Ovary (tissue), 10 donors: ENCODE measurements at places on chromosomes 2 and 18. TPM values are rescaled to one million over a fixed set of nuclear protein-coding genes. Genes with fewer than 3 reads are reported as not detected.

EFHD1 gene
- total RNA-seq: 87.0 TPM

SCG2 gene
- total RNA-seq: 6.3 TPM

LAMA1 gene
- 2.6 TPM for total RNA-seq

TUBB8B gene
- total RNA-seq: 0.73 TPM

PDE11A gene
- 1.5 TPM for total RNA-seq

CDH7 gene
- total RNA-seq: under 0.01 TPM

SERPINB3 gene
- not detected for total RNA-seq

MEP1B gene
- not detected for total RNA-seq

PCARE gene
- total RNA-seq: 0.12 TPM

EML6 gene
- total RNA-seq: 0.57 TPM

CYS1 gene
- 14.2 TPM for total RNA-seq

NT5DC4 gene
- not detected for total RNA-seq

INHBB gene
- 4.3 TPM for total RNA-seq

- DNase-seq: no peak
- H3K27ac ChIP-seq: no peak overlapping the region
- no peak overlapping the region for H3K4me3 ChIP-seq
- H3K36me3 ChIP-seq: no peaks in the 10 kb centered on the region
These were observed 9.7 kb downstream of the IL1RN start for GRCh38 chr2:113136828-113137775.

- no peak overlapping the region for H3K4me3 ChIP-seq
- H3K27ac ChIP-seq: no peak overlapping the region
- H3K36me3 ChIP-seq: no peaks in the 10 kb centered on the region
- no peaks in the 10 kb centered on the region for H3K27me3 ChIP-seq
These were observed 55.1 kb upstream of the GCFC2 start for GRCh38 chr2:75765798-75766197.

DNA sequence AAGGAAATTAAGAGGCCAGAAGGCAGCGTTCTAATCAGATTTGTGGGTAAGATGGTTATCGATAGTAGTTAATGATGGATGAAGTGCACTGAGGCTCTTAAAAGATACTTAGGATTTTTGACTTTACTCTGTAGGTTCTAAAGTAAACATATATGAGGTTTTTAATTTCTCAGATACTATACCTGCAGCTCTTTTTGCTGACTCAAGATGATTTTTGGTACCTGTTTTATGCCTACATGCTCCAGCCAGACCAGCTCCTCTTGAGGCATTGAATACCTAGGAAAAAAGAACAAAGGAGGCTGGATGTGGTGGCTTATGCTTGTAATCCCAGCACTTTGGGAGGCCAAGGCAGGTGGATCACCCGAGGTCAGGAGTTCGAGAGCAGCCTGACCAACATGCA, 241.7 kb upstream of the FOSL2 start:
- no peak for DNase-seq
- no peak overlapping the region for H3K4me3 ChIP-seq
- H3K27me3 ChIP-seq: no peaks in the 10 kb centered on the region
- no peaks in the 10 kb centered on the region for H3K36me3 ChIP-seq

GRCh38 chr2:240655931-240656886, 26.5 kb downstream of the AQP12B start:
- H3K27ac ChIP-seq: no peak overlapping the region
- no peak overlapping the region for H3K4me3 ChIP-seq
- H3K27me3 ChIP-seq: no peaks in the 10 kb centered on the region
- H3K4me1 ChIP-seq: no peaks in the 10 kb centered on the region
- DNase-seq: no peak

- no peak overlapping the region for H3K4me3 ChIP-seq
- H3K4me1 ChIP-seq: peaks cover 7% of the 10 kb centered on the region
- DNase-seq: no peak
- H3K27me3 ChIP-seq: no peaks in the 10 kb centered on the region
These were observed 76.4 kb downstream of the AGAP1 start for GRCh38 chr2:235570256-235570655.

DNA sequence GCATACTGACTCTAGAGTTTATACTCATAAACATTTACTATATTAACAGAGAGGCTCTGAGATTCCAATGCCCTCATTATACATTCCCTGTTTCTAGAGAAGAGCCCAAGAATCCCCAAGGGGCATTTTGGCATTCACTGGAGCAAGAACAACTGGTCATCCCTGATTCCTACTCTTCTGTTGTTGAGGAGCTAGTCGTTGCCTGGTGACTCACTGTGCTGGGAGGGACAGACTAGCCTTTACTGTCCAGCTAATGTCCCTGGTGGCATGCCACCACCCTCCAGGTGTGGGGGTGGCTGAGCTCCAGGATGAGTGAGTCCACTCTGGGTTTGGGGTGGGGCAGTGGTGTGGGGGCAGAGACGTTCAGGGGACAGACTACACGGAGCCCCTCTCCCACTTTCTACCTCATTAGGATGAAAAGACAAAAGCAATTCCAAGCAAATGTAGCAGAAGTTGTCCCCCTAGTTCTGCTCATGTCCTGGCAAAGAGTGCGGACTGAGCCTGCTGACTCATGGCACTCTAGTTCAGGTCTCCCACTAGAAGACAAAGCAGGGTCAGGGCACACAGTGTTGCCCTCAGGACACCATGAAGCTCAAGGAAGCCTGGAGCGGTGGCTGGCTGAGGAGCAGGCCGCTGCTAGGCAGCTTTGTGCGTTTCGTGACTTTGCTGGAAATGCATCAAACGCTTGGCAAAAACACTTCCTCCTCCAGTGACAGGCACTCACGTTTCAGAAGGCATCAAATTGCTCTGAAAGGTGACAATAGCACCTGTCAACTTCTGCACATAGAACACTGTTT, 49.4 kb downstream of the RHOB start:
- no peaks in the 10 kb centered on the region for H3K27me3 ChIP-seq
- peaks cover 3% of the 10 kb centered on the region for H3K4me1 ChIP-seq
- no peak for DNase-seq
- H3K4me3 ChIP-seq: no peak overlapping the region
- no peak overlapping the region for H3K27ac ChIP-seq

- no peak for DNase-seq
- no peaks in the 10 kb centered on the region for H3K36me3 ChIP-seq
- no peaks in the 10 kb centered on the region for H3K27me3 ChIP-seq
- no peaks in the 10 kb centered on the region for H3K4me1 ChIP-seq
- no peak overlapping the region for H3K4me3 ChIP-seq
- H3K27ac ChIP-seq: no peak overlapping the region
These were observed 463.6 kb upstream of the SLC14A2 start for GRCh38 chr18:45151645-45152044.

DNA sequence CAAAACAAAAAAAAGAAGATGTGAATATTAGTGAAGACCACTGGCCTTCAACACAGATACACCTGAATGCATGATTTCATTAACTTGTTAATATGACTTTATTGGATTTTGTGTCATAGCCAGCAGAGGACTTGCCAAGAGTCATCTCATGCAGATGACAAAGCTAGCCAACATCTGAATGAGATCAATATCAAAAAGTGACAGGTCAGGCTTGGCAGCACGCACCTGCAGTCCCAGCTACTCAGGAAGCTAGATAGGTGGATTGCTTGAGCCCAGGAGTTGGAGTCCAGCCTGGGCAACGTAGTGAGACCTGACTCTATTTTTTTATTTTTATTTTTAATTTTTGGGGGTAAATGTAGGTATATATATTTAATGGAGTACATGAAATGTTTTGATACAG, 54.5 kb upstream of the TGIF1 start:
- no peak for DNase-seq
- H3K4me3 ChIP-seq: no peak overlapping the region
- H3K27me3 ChIP-seq: no peaks in the 10 kb centered on the region
- no peaks in the 10 kb centered on the region for H3K36me3 ChIP-seq

DNA sequence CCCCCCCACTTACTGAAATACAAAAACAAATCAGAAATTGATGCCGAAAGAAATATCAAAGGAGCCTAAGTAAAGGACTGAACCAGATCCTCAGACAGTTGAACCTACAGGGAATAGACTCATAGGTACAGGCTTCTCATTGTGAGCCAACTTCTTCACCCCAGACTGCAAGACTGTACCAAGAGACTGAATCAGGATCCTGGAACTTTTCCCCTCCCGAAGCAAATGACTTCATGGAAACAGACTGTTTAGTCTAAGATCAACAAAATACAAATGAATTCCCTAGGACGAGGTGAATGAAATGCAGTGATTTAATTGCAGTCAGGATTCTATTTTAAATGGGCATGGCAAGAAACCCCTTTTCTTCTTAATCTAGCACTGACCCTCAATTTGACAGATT, 53.6 kb upstream of the RNF152 start:
- H3K27ac ChIP-seq: no peak overlapping the region
- DNase-seq: no peak
- no peak overlapping the region for H3K4me3 ChIP-seq
- no peaks in the 10 kb centered on the region for H3K4me1 ChIP-seq

- H3K36me3 ChIP-seq: no peaks in the 10 kb centered on the region
- no peak overlapping the region for H3K4me3 ChIP-seq
- H3K4me1 ChIP-seq: no peaks in the 10 kb centered on the region
- H3K27ac ChIP-seq: no peak overlapping the region
- no peak for DNase-seq
- no peaks in the 10 kb centered on the region for H3K27me3 ChIP-seq
These were observed 78.8 kb upstream of the NEDD4L start for GRCh38 chr18:57965246-57965645.

DNA sequence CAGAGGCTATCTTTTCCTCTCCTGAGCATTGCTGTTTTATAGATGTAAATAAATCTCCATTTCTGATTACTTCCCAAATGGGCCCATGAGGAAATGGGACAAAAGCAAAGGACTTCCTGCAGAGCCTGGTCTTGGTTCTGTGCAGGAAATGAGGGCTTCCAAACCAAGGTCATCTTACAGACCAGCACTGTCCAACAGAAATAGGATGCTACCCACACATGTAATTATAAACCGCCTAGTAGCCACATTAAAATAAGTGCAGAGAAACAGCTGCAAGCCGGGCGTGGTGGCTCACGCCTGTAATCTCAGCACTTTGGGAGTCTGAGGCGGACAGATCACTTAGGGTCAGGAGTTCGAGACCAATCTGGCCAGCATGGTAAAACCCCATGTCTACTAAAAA, 6.2 kb downstream of the TTL start:
- H3K27me3 ChIP-seq: no peaks in the 10 kb centered on the region
- H3K4me3 ChIP-seq: no peak overlapping the region
- no peaks in the 10 kb centered on the region for H3K36me3 ChIP-seq
- H3K27ac ChIP-seq: no peak overlapping the region
- no peak for DNase-seq
- peaks cover under 1% of the 10 kb centered on the region for H3K4me1 ChIP-seq

DNA sequence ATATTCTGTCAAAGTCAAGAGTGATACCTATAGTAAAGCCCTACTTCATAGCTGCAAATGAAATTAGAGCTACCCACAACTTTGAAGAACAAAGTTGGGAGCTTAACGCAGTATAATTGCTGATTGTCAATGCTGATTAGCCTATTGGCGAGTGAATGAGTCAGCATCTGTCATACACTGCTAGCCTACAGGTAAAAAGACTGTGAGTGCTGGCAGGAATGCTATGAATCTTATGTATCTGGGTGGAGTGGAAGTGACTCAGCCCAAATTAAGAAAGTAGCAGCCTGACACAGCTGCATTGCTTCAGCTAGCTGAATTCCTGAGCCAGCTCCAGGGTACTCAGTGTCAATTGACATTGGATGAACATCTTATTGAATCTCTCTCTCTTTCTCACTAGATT, 179.4 kb upstream of the DCC start:
- H3K36me3 ChIP-seq: no peaks in the 10 kb centered on the region
- H3K27me3 ChIP-seq: no peaks in the 10 kb centered on the region
- DNase-seq: no peak
- no peak overlapping the region for H3K27ac ChIP-seq

DNA sequence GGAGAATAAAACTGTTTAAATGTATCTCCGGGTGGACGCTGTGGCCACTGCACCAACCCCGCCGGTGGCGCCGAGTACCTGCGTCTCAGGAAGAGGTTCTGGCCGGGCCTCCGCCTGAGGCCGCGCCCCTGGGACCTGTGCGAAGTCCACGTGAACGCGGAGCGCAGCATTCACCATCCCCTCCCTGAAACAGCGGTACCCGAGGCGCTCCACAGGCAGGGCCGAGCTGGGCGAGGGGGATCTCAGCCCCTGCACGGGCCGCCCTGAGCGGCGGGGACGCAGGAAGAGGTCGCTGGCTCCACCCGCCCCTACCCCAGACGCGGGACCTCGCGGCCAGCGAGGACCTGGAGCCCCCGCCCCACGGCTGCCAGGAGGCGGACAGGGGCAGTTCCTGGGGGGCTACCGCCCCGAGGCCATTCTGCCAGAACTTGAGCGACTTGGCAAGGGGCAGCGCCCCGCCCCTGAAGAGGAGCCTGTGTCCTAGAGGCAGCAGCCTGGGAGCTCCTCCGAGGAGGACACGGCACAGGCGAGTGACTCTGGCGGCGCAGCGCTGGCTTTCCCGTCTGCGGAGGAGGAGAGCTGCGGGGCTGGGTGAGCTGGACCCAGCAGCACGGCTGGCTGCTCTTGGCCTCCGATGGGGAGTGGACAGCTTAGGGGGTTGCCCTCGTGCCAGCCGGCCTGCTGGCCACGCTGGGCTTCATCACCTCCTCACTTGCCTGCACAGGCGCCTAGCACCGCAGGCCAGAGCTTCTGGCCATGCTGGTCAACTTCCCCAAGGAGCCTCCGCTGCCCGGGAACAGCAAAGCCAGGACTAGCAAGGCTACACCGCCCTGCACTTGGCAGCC, 9.7 kb upstream of the TEKT4 start:
- H3K36me3 ChIP-seq: no peaks in the 10 kb centered on the region
- no peaks in the 10 kb centered on the region for H3K27me3 ChIP-seq

DNA sequence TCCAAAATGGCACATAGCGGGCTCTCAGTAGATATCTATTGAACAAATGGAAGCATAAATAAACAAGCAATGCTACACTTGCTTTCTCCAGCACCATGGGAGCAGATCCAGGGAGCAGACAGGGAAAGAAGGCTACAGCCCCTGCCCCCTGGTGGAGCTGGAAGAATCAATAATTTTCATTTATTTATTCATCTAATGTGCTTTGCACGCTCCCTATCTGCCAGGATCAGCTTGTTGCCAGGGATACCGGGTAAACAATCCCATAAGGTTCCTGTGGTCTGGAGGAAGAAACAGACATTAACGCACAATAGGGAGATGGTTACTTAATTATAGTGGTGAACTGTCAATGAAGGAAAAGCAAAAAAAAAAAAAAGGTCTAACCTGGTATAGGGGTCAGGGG, 40.1 kb upstream of the CLASP1 start:
- no peaks in the 10 kb centered on the region for H3K27me3 ChIP-seq
- no peak for DNase-seq
- no peak overlapping the region for H3K27ac ChIP-seq

GRCh38 chr2:190149200-190149599, 86.7 kb upstream of the MSTN start:
- no peak overlapping the region for H3K4me3 ChIP-seq
- H3K36me3 ChIP-seq: no peaks in the 10 kb centered on the region
- no peaks in the 10 kb centered on the region for H3K27me3 ChIP-seq
- H3K27ac ChIP-seq: no peak overlapping the region
